Amygdala (tissue), 56 donors: ENCODE measurements at places on chromosomes 6 and 20.

DNA sequence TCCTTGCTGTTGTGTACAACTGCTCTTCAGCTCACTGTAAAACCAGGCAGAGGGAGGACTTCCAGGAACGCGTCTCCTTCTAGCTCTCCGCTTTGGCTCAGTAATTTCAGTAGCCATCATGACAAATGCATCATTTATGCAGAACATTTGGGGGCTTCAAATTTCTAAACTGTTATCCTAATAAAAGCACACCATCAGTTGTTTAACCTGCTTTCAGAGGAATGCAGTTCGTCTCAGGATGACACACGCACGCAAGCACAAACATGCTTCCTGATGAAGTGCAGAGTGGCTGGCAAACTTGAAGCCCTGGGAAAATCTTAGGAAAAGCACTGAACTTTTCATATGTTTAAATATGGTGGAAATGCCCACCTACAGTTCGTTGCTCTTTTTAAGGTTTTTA is 24.4 kb downstream of the SLC22A23 start:
- DNase-seq, result no peak

DNA sequence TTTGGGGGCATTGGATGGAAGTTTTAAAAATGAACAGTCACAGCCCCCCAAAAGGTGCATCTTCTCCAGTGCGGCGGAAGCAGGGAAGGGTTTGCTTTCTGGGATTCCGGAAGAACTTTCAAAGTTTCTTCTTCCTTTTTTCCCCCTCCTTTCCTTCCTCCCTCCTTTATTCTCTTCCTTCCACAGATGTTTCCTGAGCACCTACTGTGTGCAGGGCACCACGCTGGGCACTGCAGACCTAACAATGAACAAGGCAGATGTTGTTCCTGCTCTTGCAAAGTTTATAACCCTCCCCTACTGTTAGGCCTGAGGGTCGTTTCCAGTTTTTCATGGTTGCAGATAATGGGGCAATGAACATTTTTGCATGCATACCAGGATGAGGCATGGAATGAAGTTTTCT is 58.1 kb downstream of the CHMP4B start:
- DNase-seq, result no peak

- no peak for DNase-seq
Measured at GRCh38 chr6:31005249-31006020, 4.8 kb upstream of the MUC22 start.

DNA sequence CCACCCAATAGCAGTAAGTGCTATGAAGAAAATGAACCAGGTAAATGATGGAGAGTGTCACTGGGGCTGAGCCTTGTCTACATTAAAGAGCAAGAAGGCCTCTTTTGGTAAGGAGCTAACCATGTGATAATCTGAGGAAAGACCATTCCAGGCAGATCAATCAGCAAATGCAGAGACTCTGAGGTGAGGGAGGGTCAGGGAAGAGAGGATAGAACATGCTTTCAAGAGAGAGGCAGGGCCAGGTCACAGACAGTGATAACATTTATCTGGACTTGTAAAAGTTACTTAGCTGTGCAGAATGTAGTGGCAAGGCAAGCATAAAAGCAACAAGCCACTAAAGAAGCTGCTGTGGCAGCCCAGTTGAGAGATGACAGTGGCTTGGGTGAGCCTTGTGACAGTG is 197.3 kb downstream of the TASP1 start:
- DNase-seq, result no peak

- no peak for DNase-seq
Measured at GRCh38 chr20:5806457-5807263, 56.5 kb downstream of the SHLD1 start.

GRCh38 chr6:119067091-119067490 is 11.4 kb downstream of the FAM184A start:
- no peak for DNase-seq

GRCh38 chr6:57097596-57097995 is 7.6 kb downstream of the ZNF451 start:
- no peak for DNase-seq

- DNase-seq, result no peak
Measured at GRCh38 chr6:106757722-106758467, 128.5 kb downstream of the QRSL1 start.

GRCh38 chr20:3101737-3102574 is 17.4 kb upstream of the AVP start:
- no peak for DNase-seq

DNA sequence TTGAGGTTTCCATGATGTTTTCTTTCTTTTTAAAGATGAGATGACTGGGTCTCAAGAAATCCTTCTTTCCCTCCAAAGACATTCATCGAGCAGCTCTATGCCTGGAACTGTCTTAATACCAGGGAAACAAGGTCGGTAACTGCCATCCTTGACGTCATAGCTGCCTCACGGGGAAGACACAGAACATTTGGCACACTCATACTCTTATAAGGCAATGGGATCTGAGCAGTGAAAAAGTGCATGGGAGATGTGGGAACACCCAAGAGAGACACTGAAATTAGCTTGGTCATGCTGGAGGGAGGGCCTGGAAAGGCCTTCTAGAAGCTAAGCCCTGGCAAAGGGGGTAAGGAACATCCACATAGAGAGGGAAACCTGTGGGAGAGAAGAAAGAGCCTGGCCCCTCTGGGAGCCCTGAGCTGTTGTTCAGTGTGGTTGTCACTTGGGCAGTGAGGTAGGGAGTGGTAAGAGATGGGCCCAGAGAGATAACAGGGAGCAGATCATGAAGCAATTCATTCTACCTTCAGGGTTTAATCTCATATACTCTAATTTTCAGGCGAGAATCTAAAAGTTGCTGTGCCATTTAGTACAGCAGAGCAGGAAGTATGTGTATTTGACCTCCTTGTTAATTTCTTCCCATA is 30.8 kb downstream of the CLIC5 start:
- DNase-seq, result no peak

GRCh38 chr6:57193177-57193576 is 21.1 kb downstream of the BAG2 start:
- no peak for DNase-seq

GRCh38 chr20:53621482-53622246 is 28.0 kb upstream of the ZNF217 start:
- no peak for DNase-seq

DNA sequence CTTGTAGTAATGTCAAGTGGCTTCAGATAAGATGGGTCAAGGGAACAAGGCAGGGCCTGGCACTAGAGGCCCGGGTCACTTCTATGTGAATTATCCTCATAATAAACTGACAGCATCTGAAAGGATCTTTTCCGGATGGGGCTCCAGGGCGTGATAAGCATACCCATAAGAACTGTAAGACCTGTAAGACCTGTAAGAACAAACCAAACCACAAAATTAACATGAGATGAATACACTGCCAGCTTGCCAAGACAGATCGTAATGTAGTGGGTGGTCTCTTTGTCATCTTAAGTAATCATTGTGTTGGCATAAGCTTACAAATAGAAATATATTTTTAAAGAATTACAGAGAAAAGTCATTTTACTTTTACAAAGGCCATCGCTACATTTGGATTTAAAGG is 334.9 kb downstream of the RFPL4B start:
- no peak for DNase-seq

- DNase-seq, result no peak
Measured at GRCh38 chr6:82208913-82209312, 38.6 kb downstream of the IBTK start.

DNA sequence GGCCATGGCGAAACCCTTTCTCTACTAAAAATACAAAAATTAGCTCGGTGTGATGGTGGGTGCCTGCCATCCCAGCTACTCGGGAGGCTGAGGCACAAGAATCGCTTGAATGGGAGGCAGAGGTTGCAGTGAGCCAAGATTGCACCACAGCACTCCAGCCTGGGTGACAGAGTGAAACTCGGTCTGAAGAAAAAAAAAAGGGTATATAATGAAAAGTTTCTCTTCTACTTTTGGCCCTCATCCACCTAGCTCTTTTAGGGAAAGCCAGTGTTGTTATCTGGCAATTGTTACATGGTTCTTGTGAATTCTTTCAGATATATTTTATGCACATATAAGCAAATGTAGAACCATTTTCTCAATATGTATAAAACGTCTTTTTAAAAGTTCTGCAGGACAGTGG is 19.0 kb downstream of the KIF3B start:
- no peak for DNase-seq

GRCh38 chr6:167119670-167120582 is 3.0 kb upstream of the CCR6 start:
- no peak for DNase-seq

GRCh38 chr20:5606350-5606749 is 143.9 kb upstream of the SHLD1 start:
- no peak for DNase-seq

DNA sequence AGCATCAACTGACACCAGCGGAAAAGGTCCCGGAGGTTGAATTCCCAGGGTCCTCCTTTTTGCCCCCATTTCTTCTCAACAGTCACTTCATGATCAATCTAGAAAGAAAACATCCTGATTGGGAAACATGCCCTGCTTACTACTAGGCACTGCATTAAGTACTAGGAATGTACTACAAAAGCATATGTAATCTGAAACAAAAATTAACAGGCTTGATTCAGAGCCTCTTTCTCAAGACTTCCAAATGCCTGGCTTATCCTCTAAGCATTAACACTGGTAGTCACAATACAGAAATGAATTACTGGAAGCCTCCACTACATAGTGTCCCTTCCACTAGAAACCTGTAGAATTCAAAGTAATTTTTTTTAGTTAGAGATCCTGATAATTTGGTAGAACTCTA is 84.5 kb upstream of the LYRM2 start:
- DNase-seq, result no peak

DNA sequence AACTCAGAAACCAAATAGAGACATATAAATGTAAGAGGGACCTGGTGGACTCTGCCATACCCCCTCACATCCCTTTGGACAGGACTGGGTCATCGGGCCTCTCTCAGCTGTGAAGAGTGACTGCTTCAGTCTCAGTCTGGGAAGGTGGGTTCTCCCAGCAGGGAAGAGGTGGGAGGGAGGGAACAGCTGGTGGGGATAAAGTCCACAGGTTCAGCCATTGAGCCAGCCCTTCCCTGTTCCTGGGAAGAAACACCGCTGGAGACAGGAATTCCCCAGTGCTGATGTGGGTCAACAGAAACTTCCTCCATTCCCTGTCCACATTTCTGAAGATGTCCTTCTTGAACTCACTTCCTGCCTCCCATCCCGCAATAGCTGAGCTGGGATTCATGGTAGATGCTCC is 209.2 kb upstream of the PMEPA1 start:
- no peak for DNase-seq

GRCh38 chr20:48689388-48689787 is 138.4 kb downstream of the PREX1 start:
- no peak for DNase-seq

- no peak for DNase-seq
Measured at GRCh38 chr20:56955680-56956079, 310.8 kb downstream of the BMP7 start.

DNA sequence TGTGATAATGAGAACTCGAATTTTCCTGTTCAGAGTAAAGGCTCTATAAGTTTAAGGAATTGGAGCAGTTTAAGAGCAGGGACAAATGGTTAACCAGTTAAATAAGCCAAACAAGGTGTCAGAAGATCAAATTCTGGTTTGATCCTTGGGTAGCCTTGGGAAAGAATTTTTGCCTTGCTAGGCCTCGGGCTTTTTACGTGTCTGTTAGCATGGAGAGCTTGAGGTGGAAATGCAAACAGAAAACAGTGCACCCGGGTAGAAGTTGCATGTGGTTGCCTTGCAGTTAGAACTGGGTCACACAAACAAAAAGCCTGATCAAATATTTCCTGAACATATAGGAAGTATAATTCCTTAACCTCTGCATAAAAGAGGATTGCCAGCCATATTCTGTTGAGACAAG is 58.3 kb downstream of the RIN2 start:
- no peak for DNase-seq

DNA sequence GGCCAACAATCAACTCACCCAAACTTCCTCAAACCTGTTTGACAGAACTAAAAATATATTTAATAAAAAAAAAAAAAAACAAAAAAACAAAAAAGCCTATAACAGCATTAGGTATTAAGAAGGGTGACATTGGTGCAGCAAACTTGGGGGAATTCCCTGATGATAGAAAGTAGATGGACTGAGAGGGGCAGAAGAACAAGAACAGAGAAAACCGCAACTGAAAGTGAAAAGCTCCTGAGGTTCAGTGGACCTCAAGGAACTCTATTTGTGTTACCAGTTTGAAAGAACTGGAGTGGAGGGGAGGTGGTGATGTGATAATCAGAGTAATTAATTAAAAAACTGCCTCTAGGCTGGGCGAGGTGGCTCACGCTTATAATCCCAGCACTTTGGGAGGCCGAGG is 53.8 kb downstream of the MACROD2 start:
- no peak for DNase-seq

DNA sequence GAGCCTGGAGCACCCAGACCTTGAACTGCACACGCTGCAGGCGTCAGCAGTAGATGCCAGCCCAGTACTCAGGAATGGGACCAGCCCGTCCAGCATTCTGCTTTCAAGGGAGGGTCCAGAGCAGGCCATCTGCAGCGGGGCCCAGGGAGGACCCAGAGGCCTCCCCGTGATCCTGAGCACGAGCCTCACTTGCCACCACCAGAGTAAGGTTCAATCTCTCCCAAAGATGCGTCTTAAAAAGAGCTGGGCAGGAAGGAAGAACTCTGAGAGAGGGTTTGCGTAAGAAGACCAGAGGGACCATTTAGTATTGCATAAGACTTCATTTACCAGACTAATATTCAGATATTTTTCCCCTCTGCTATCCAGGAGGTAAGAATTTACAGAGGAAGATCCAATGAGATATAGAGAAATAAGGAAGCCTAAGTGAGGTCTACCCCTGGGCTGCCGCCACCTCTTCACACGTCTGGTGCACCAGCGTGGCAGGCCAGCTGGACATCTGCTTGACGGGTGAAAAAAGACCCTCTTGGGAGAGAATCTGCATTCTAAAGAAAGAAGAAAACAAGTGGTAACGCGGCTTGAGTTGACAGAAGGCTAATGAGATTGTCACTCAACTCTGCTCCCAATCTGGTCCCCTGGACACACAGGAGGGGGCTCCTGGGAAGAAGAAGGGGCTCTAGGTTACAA is 107.3 kb downstream of the PRND start:
- no peak for DNase-seq

DNA sequence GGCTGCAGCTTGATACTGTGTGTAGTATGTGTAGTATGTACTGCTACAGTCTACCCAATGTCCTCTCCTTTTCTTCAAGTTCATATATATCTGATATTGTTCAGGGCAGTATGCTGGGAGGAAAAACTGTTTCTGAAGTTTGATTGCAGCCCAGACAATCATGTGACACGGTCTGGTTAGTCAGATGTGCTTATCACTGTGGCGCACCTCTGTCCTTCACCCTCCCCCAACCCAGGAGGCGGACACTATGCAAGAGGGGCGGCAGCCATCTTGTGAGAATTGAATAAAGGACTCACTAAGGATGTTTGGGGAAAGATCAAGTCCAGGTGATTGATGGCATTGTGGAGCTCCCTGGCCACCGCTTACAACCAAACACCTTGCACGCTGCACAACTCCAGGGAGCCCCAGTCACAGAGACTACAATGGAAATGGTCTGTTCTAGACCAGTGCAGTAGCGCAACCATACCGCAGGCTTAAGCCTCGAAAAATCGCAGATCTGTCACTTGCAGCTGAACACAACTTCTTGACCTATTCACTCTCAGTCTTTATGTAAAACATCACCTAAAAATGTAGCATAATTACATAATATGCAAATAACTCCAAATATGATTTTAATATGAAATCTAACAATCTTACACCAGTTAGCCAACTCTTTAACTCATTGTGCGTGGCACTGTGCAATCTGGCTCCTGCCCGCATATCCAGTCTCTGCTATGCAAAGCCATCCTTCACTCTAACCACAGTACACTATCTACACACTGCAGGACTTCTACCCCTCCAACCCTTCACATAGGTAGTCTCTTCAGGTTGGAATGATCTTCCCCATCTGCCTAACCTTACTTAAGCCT is 79.3 kb downstream of the VGLL2 start:
- no peak for DNase-seq

- DNase-seq, result no peak
Measured at GRCh38 chr6:125985979-125986300, 400 bp upstream of the TRMT11 start.
